ENCODE measurements at places on chromosomes 6 and 20. TPM values are rescaled to one million over a fixed set of nuclear protein-coding genes. Genes with fewer than 3 reads are reported as not detected.

GRCh38 chr6:76742919-76743318 is 670.5 kb upstream of the IMPG1 start:
- no peaks in the 10 kb centered on the region for H3K27me3 ChIP-seq
- no peak overlapping the region for H3K4me3 ChIP-seq
- H3K27ac ChIP-seq: no peak overlapping the region
- H3K36me3 ChIP-seq: no peaks in the 10 kb centered on the region
- DNase-seq: no peak

Gene C6orf163
- polyA plus RNA-seq: 0.27 TPM

Gene RIPPLY2
- polyA plus RNA-seq: not detected

GRCh38 chr20:13995086-13995665 is at the start of gene MACROD2:
Gene MACROD2, plus strand, starts transcription at chr20:13995516.
- H3K4me3 ChIP-seq: peak within 1 kb of the TSS; percentile 23
- DNase-seq: peak; percentile 38
- H3K27ac ChIP-seq: no peak within 1 kb of the TSS
- no peaks in the 10 kb centered on the region for H3K36me3 ChIP-seq
- no peaks in the 10 kb centered on the region for H3K4me1 ChIP-seq
- H3K27me3 ChIP-seq: peaks cover 14% of the 10 kb centered on the region

DNA sequence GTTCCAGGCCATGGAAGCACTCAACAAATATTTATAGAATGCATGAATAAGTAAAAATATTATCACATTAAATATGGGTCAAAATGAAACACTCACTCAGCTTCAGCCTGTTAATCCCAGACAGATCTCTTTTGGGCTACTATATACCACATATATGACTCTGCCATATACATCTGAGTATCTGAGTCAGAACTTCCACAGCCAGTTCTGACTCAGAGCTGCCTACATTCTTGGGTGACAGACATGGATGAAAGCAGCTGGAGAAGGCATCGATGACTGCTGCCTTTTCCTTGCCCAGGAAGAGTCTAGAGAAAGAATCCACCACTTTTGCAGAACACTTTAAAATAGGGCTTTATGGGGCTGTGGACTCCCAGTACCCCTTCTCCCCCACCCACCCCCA is 11.5 kb upstream of the PDYN start:
- H3K27me3 ChIP-seq: peaks cover 6% of the 10 kb centered on the region
- H3K4me1 ChIP-seq: no peaks in the 10 kb centered on the region
- no peaks in the 10 kb centered on the region for H3K36me3 ChIP-seq

Gene STMND1
- polyA plus RNA-seq: not detected

Gene RBM38
- polyA plus RNA-seq: 48.3 TPM

Gene BMP2
- not detected for polyA plus RNA-seq

DNA sequence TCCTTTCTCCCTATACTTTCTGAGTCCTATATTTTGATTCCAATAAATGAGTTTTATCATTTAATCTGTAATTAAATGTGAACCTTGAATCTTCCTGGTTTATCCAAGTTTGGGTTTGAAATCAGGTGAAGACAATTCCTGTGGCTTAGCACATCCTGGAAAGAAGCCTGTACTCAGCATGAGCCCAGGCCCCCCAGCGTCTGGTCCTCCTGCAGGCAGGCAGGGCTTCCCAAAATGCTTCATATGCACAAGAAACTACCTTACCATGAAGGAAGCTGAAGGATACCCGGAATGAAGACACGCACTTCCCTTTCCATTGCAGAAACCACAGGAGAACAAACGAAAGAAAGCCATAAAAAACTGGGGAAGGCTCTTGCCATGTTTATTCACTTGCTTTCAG is 157.4 kb upstream of the PDE10A start:
- H3K36me3 ChIP-seq: no peaks in the 10 kb centered on the region
- DNase-seq: no peak
- peaks cover 21% of the 10 kb centered on the region for H3K27me3 ChIP-seq
- H3K4me3 ChIP-seq: no peak overlapping the region
- H3K27ac ChIP-seq: no peak overlapping the region

GRCh38 chr6:30319146-30319835 is 7.4 kb upstream of the TRIM39 start:
- DNase-seq: no peak
- no peak overlapping the region for H3K27ac ChIP-seq
- H3K4me3 ChIP-seq: no peak overlapping the region
- H3K36me3 ChIP-seq: peaks cover 48% of the 10 kb centered on the region
- H3K4me1 ChIP-seq: no peaks in the 10 kb centered on the region

GRCh38 chr6:142694054-142694453 is 250.9 kb downstream of the HIVEP2 start:
- no peaks in the 10 kb centered on the region for H3K27me3 ChIP-seq
- H3K27ac ChIP-seq: no peak overlapping the region
- peaks cover 19% of the 10 kb centered on the region for H3K4me1 ChIP-seq
- H3K4me3 ChIP-seq: no peak overlapping the region
- no peak for DNase-seq

DNA sequence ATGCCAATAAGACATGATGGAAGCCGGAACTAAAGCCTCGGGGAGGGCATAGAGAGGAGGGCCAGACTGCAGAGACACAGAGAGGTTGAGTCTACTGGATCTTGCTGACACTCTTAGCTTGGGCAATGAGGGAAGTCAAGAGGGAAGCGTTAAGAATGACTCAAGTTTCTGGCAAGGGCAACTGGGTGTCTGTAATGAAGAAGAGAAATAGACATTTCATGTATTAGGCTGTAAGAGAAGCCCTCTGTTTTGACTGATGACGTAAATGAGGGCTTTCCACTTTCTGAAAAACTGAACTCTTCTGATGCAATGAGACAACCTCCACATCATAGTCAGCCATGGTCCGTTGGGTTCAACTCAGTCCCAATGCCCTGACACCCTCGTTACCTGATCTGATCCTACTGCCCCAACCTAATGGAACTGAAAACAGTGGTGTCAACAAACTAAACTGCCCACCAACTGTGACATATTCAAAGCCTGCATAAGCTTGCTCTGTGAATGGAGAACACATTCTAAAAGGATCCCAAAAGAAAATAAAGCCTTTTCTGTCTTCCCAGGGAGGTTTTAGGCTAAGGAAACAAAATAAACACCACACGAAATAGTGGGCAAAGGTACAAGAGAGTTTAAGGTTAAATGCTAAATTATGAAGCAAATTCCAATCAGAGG is 45.8 kb upstream of the PNRC1 start:
- no peaks in the 10 kb centered on the region for H3K36me3 ChIP-seq
- DNase-seq: peak; percentile 96
- peak overlapping the region; percentile 82 for H3K27ac ChIP-seq
- H3K4me3 ChIP-seq: no peak overlapping the region
- peaks cover 36% of the 10 kb centered on the region for H3K4me1 ChIP-seq
- no peaks in the 10 kb centered on the region for H3K27me3 ChIP-seq

DNA sequence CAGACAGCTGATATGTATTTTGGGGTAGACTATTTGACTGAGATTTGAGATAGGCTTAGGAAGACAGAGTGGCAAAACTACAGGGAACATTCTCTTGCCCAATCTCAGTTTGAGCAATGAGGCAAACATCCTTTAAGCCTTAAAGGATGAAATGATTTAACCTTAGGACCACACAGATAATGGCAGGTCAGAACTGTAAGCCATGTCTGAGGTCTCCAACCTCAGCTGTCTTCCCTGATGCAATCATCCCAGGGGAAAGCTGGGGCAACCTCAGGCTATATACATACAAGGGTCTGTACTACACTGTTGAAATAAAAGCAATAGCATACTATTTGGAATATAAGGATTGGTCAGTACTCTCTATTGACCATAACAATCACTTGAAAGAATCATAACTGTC is 83.8 kb upstream of the NUP153 start:
- H3K4me1 ChIP-seq: no peaks in the 10 kb centered on the region
- no peak for DNase-seq
- peaks cover 74% of the 10 kb centered on the region for H3K36me3 ChIP-seq
- no peak overlapping the region for H3K27ac ChIP-seq

GRCh38 chr6:27547157-27548075 is 74.5 kb upstream of the ZNF184 start:
- peaks cover 99% of the 10 kb centered on the region for H3K27me3 ChIP-seq
- no peak overlapping the region for H3K4me3 ChIP-seq
- no peak for DNase-seq

DNA sequence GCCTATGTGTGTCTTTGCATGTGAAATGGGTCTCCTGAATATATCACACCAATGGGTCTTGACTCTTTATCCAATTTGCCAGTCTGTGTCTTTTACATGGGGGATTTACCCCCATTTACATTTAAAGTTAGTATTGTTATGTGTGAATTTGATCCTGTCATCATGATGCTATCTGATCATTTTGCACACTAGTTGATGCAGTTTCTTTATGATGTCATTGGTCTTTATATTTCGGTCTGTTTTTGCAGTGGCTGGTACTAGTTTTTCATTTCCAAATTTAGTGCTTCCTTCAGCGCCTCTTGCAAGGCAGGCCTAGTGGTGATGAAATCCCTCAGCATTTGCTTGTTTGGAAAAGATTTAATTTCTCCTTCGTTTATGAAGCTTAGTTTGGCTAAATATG is 555.2 kb upstream of the BTBD3 start:
- DNase-seq: no peak
- H3K4me1 ChIP-seq: no peaks in the 10 kb centered on the region
- no peaks in the 10 kb centered on the region for H3K27me3 ChIP-seq

GRCh38 chr6:82363428-82364086 is at the start of gene TPBG:
Gene TPBG, plus strand, starts transcription at chr6:82363817. Its CDS starts 1,145 bp downstream, at chr6:82364962.
- H3K4me3 ChIP-seq: peak within 1 kb of the TSS; percentile 28
- H3K4me1 ChIP-seq: peaks cover 24% of the 10 kb centered on the region
- H3K27me3 ChIP-seq: peaks cover 85% of the 10 kb centered on the region

GRCh38 chr6:107105511-107106116 is 9.7 kb downstream of the BEND3 start:
- no peaks in the 10 kb centered on the region for H3K27me3 ChIP-seq
- no peak overlapping the region for H3K4me3 ChIP-seq
- H3K4me1 ChIP-seq: peaks cover 26% of the 10 kb centered on the region
- H3K36me3 ChIP-seq: no peaks in the 10 kb centered on the region

- no peaks in the 10 kb centered on the region for H3K36me3 ChIP-seq
- H3K4me3 ChIP-seq: no peak overlapping the region
- no peaks in the 10 kb centered on the region for H3K4me1 ChIP-seq
- H3K27me3 ChIP-seq: no peaks in the 10 kb centered on the region
These were observed 125.0 kb downstream of the GJA1 start for GRCh38 chr6:121560476-121560875.

DNA sequence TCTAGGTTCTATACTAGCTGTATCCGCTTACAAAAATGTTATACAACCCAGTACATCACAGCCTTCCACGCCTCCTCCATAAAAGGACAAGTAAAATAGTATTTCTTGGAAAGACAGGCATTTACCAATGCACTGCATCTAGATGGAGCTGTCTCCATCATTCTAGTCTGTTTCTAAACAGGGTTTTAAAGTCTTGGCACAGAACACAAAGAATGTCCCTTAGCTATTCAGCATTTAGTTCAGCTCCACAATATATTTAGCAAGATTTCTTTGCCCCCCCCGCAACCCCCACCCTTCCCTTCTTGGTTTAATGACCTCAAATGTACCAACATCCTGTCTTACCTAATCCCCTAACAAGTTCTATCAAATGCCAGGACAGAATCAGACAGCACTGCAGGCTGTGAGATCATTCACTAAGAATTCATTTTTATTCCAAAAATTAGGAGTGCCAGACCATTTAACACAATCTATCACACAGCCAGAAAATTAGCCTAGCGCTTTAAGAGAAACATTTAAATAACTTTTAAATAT is 198.6 kb downstream of the BACH2 start:
- H3K27ac ChIP-seq: no peak overlapping the region
- peak; percentile 67 for DNase-seq
- no peak overlapping the region for H3K4me3 ChIP-seq
- no peaks in the 10 kb centered on the region for H3K27me3 ChIP-seq
- H3K36me3 ChIP-seq: no peaks in the 10 kb centered on the region

- DNase-seq: no peak
- no peaks in the 10 kb centered on the region for H3K36me3 ChIP-seq
- H3K4me1 ChIP-seq: no peaks in the 10 kb centered on the region
- no peaks in the 10 kb centered on the region for H3K27me3 ChIP-seq
- no peak overlapping the region for H3K4me3 ChIP-seq
- no peak overlapping the region for H3K27ac ChIP-seq
These were observed 53.3 kb upstream of the KIF25 start for GRCh38 chr6:167944130-167944529.

Gene TCEA2
- polyA plus RNA-seq: 15.7 TPM

- H3K4me3 ChIP-seq: peak within 1 kb of the TSS; percentile 90
- peak within 1 kb of the TSS; percentile 93 for H3K27ac ChIP-seq
- no peaks in the 10 kb centered on the region for H3K27me3 ChIP-seq
- H3K4me1 ChIP-seq: peaks cover 61% of the 10 kb centered on the region
- peaks cover 5% of the 10 kb centered on the region for H3K36me3 ChIP-seq
These were observed at the start of gene CDKN1A for GRCh38 chr6:36678488-36679042. Gene CDKN1A, plus strand, starts transcription at chr6:36678714. Its CDS starts 5,388 bp downstream, at chr6:36684102.

Gene FAM209A
- 3.6 TPM for polyA plus RNA-seq

DNA sequence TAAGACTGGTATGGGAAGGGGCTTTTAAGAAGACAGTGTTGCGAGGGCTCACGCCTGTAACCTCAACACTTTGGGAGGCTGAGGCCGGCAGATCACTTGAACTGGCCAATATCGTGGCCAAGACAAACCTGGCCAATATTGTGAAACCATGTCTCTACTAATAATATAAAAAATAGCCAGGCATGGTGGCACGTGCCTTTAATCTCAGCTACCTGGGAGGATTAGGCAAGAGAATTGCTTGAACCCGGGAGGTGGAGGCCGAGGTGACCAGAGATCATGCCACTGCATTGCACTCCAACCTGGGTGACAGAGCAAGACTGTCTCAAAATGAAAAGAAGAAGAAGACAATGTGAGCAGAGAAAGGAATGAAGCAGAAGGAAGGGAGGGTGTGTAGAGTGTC is 242.2 kb downstream of the TSHZ2 start:
- H3K4me1 ChIP-seq: no peaks in the 10 kb centered on the region
- H3K27me3 ChIP-seq: no peaks in the 10 kb centered on the region
- H3K27ac ChIP-seq: no peak overlapping the region
- no peaks in the 10 kb centered on the region for H3K36me3 ChIP-seq
- H3K4me3 ChIP-seq: no peak overlapping the region

Gene AFG1L
- polyA plus RNA-seq: 2.8 TPM

- H3K36me3 ChIP-seq: no peaks in the 10 kb centered on the region
- no peak for DNase-seq
- no peaks in the 10 kb centered on the region for H3K4me1 ChIP-seq
- H3K4me3 ChIP-seq: no peak overlapping the region
- H3K27ac ChIP-seq: no peak overlapping the region
These were observed 84.5 kb upstream of the LRFN2 start for GRCh38 chr6:40671694-40672050.
